ENCODE measurements at places on chromosomes 1 and 21. TPM values are rescaled to one million over a fixed set of nuclear protein-coding genes. Genes with fewer than 3 reads are reported as not detected.
A peak's percentile ranks its signal among the peaks of the same experiment; 100 is the strongest.

DNA sequence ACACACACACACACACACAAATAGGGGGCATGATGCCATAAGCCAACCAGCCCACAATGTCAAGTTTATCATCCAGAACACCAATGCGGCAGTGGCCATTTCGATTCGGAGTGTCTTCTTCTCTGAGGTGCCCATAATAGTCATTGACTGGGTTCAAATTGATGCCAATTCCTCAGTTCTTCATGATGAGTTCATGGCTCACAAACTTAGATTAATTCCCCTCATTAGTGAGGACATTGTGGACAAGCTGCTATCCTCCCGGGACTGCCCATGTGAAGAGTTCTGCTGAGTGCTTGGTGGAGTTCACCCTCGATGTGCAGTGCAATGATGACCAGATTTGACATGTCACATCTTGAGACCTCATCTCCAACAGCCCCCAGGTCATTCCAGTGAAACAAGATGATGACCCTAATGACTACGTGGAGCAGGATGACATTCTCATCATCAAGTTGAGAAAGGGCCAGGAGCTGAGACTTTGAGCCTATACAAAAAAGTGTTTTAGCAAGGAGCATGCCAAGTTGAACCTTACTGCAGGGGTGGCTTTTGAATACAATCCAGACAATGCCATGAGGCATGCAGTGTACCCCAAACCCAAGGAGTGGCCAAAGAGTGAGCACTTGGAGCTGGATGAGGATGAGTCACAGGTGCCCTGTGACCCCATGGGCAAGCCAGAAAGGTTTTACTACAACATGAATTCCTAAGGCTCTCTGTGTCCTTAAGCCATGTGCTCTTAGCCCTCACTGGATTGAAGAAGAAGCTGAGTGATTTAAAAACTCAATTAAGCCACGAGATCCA is 211.6 kb upstream of the SAMSN1 start:
- DNase-seq: no peak

GRCh38 chr1:166740668-166741276 is 98.5 kb upstream of the POGK start:
- no peak for DNase-seq

The PADI3 gene
- total RNA-seq: 0.07 TPM

GRCh38 chr21:39452207-39452969 is 618 bp downstream of the SH3BGR start:
- no peak for DNase-seq

DNA sequence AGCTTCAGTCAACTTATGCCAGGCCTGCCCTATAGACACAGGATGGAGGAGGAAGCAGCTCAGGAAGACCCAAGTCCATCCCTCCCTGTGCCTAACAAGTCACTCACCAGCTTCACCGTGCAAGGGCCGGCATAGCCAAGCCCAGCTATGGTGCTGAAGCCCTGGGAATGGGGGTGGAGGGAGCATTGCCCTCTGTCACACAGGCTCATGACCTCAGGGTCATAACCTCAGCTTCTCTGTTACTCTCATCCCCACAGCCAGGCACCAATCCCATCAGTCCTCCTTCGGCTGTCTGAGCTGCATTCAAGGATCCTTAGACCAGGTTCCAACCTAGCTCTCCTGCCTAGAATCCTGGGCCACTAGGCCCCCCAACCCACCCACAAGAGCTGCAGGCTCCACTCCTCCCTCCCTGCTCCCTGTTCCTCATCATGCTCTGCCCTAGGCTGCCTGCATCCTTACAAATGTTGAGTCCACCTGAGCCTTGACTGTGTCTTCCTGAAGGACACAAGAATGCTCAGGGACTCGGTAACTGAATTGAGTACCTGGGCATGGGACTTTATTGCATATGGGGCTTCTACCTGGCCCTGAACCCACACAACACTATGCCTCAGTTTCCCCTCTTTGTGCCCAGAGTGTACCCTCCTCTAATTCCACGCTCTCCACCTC is 1.7 kb downstream of the CD244 start:
- DNase-seq: no peak

- no peak for DNase-seq
Observed at GRCh38 chr1:159185121-159185520, 13.7 kb downstream of the CADM3 start.

DNA sequence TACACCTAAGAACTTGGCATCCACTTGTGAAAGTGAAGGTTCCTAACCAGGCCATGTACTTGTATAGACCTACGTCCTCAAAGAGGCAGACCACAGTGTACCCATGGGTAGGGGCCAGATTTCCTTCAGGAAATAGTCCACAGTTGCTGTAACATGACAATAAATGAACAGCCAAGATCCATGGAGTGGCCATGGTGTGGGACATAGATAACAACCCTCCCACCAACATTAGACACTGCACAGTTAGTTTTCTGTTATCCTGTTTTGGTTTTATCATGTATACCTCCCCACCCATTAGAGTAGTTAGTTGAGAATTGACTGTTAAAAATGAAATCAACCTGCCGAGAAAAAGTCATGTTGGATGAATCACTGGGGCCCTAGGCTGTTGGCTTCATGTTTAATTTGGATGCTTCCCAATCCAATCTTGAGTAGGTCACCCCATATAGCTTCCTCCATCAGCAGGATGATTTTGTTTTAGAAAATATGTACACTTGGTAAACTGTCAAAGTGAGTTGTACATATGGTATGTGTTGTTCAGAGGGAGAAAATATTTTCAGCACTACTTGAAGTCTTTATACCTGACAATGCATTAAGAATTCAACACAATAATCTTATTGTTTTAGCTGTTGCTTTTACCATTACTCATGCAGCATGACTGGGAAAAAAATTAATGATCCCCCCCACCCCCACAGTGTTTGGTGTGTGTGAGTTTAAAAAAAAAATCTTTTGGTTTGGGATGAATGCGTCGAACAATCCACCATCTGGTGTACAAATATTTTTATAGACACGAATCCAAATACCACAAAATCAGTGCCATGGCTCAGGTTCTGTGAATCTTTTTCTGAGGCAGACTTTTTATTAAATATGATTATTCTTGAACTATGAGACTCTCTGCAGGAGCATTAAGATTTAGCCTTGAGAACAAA is 88.3 kb upstream of the ARHGAP29 start:
- DNase-seq: peak; percentile 94

GRCh38 chr1:14366091-14367018 is 232.1 kb upstream of the KAZN start:
- no peak for DNase-seq

The SELL gene
- not detected for total RNA-seq

The TRABD2B gene
- total RNA-seq: 0.46 TPM

The S100A1 gene
- total RNA-seq: 16.5 TPM

The FCRL5 gene
- total RNA-seq: not detected

The DIRAS3 gene
- total RNA-seq: 2.1 TPM

The RSPH1 gene
- 1.8 TPM for total RNA-seq

GRCh38 chr1:52032785-52033131 is 852 bp downstream of the KTI12 start:
- DNase-seq: no peak

DNA sequence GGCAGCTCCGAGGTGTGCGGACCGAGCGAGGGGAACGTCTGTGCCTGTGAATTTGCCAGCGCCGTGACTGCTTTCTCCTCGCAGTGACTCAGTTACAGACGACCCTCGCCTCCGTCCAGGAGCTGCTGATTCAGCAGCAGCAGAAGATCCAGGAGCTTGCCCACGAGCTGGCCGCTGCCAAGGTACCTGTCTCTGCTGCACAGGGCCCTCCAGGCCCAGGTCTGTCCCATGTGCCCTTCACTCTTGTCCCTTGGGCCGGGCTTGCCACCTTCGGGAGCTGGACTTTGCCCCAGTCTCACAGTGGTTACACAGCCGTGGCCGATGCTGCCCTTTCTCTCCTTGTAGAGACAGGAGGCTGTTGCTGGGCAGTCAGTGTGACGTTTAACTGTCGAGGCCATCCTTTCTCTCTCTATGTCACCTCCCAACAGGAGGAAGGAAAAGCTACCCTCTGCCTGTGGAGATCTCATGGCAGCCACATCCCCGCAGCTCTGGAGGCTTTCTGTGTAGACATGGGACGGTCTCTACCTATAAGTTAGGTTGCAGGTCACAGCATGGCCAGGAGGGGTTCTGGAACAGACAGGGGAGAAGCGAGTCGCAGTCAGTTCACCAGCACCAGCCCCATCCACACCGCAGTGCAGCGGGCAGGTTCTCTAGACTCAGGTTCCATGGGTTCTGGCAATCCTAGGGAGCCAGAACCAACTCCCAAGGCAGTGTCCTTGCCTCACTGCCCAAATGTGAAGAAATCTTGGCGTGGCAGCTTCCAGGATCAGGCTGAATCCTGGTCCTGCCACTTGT is 149.7 kb downstream of the PEX14 start:
- DNase-seq: no peak

DNA sequence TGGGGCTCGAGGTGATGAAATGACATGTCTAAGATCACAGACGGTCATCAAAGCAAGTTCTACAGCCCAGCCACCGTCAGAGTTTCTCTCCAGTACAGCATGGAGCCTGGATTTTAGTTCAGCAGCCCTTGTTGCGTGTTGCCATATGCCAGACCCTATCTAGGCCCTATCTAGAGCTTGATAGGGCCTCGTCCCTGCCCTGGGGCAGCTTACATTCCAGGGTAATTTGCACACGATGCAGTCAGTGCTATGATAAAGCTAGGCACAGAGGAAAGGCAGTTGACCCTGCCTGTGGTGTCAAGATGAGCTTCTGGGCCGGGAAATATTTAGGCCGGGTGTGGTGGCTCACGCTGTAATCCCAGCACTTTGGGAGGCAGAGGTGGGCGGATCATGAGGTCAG is 18.9 kb downstream of the ETV3L start:
- DNase-seq: no peak

- no peak for DNase-seq
Observed at GRCh38 chr21:27564684-27565301, 597.9 kb upstream of the ADAMTS5 start.

The ATP6V1G3 gene
- not detected for total RNA-seq

GRCh38 chr1:91015794-91016550 is 5.9 kb downstream of the ZNF644 start:
- no peak for DNase-seq

DNA sequence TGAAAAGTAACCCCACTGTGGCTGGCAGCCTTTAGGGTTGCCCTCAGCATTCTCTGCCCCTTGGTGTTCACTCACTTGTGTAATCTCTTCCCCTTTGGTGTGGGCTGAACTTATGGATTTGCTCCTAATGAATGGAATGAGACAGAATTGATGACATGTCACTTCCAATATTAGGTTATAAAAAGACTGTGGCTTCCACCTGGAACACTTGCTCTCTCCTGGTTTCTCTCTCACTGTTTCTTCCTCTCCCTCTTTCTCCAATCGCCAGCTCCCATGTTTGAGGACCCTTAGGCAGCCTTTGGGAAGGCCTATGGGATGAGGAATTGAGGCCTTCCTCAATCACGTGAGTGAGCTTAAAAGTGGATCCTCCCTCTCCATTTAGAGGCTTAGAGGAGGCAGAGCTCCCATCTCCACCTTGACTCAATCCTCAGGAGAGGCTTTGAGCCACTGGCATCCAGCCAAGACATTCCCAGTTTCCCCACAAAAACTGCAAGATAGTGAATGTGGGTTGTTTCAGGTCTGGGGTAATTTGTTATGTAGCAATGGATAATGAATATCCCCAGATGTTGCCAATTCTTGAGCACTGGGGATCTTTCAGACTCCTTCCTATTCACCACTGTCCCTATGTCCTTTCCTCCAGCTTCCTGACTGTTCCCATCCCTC is 95.5 kb upstream of the CD34 start:
- DNase-seq: no peak

GRCh38 chr1:93729502-93729901 is 47.9 kb upstream of the BCAR3 start:
- no peak for DNase-seq

The SLAMF1 gene
- not detected for total RNA-seq

The CYP4X1 gene
- not detected for total RNA-seq

DNA sequence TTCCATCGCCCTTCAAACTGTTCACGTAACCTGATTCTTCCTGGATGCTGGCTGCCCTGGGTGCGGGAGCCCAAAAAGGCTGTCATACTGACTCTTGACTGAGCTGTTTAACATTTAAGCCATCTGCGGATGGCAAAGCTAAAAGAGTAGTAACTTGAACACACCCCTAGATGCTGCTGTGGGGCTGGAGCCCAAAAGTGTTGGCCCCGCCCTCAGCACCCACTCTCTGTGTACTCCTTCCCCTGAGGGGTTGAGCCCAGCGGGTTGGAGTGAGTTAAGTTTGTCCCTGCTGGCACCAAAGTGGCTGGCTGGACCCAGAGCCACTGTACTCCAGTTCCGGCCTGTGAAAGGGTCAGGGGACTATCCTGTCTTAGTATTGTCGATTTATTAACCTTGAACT is 640.6 kb downstream of the PTPRU start:
- no peak for DNase-seq

DNA sequence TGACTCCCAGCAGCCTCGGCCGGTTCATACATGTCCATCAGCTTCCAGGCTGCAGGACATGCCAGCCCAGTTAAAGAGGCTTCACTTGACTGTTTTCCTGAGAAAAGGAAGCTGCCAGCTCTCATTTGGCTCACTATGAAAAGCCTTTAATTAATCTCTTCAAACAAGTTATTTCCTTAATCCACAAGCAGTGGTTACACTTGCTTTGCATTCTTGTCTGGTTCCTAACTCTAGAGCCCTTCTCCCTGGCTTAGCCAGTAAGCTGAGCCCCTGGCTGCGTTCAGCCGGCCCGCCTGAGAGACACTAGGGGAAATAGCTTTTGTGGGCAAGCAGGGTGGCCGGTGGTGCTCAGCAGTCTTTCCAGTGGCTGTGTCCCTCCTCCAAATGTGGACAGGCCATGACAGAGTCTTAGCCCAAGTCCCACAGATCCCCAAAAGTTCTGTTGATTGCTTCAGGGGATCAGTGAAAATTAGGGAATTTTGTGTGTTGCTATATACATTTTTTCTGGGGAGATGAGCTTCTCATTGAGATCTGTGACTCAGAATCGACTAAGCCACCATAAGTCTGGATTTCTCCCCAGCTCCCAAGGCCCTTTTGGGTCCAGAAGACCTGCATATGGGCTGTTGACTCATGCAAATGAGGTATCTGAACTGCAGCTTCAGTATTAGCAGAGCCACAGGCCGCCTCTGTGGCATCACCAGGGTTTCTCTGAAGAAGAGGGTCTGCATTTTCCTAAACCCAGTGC is 10.1 kb downstream of the ATF3 start:
- no peak for DNase-seq

- no peak for DNase-seq
Observed at GRCh38 chr1:230900984-230901383, 32.7 kb upstream of the C1orf198 start.

The RBBP5 gene
- 10.6 TPM for total RNA-seq

- no peak for DNase-seq
Observed at GRCh38 chr21:25360593-25360992, 246.7 kb downstream of the MRPL39 start.

The RHBDL2 gene
- total RNA-seq: not detected

GRCh38 chr1:43074244-43074643 is 97.8 kb downstream of the EBNA1BP2 start:
- no peak for DNase-seq

The SRGAP2B gene
- 40.8 TPM for total RNA-seq
